Kidney (tissue), 22 donors: ENCODE measurements at places on chromosomes 7 and 10. TPM values are rescaled to one million over a fixed set of nuclear protein-coding genes. Genes with fewer than 3 reads are reported as not detected.

Gene PON3
- total RNA-seq = 1.6 TPM

Gene AKR1C8
- 0.66 TPM for total RNA-seq

Gene ARMC3
- 5.5 TPM for total RNA-seq

Gene SAMD9
- 11.0 TPM for total RNA-seq

Gene OR2A5
- not detected for total RNA-seq

Gene ACHE
- 3.6 TPM for total RNA-seq

DNA sequence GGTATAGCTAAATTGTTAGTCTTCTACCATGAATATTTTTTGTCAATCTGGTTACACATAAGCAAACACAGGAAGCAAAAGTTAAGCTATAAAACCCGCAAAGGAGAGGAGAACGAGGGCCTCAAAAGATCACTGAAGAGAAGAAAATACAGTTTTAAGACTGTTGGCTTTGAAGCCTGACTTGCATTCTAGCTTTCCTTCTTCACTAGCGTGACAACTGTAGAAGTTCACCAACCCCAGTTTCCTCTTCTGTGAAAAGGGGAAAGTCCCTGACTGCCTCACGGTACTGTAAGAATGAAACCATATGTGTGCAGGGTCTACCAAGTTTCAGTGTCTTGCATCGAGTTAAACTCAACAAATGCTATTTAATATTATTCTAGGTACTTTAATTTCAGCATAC, 7.5 kb upstream of the LRRN3 start:
- DNase-seq = no peak

GRCh38 chr7:13179775-13180523, 492.5 kb downstream of the ARL4A start:
- DNase-seq = no peak

DNA sequence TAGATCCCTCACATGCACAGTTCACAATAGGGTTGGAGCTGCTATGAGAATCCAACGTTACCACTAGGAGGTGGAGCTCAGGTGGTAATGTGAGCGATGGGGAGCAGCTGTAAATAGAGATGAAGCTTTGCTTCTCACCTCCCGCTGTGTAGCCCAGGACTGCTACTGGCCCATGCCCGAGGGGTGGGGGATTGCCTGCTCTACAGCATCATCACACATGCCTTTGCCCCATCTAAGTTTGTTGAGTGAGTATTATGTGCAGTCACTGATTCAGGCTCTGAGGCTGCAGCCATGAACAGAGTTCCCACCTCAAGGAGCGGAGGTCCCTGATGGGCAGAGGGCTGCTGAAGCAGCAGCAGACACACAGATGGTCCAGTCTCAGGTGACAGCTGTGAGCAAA, 94.1 kb downstream of the CHST15 start:
- DNase-seq = no peak

DNA sequence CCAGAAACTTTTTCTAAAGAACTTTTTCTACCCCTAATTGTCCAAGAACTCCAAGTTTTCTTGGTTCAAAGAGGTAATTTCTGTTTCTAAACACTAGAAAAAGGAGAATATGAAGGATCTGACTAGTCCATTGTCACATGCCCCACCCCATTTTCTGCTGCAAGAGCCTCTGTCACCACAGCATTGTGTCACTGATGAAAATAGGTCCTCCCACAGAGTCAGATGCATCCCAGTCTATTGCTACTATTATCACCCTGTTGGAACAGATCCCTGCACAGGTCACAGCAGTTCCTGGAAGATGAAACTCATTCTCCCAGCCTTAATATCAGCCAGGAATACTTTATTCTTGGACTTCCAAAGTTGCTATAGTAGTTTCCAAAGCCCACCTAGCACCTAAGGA, 7.5 kb upstream of the CFTR start:
- no peak for DNase-seq

DNA sequence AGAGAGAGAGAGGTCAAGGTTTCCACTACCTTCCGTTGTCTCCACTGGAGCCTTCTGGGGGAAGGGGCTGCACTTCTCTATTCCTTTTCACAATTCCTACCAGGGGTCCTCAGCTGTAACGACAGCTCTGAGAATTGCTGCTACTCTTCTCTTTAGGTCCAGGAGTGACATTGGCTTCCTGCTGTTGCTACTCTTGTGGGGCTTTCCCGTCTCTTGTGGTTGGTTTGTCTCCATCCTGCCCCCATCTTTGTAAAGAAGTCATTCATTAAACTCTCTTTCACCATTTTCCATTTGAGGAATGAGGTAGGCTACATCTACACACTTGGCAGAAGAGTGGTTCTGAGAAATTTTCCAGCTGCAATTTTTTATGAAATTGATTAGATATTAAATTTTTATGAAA, 238.8 kb upstream of the LYZL1 start:
- DNase-seq = no peak

DNA sequence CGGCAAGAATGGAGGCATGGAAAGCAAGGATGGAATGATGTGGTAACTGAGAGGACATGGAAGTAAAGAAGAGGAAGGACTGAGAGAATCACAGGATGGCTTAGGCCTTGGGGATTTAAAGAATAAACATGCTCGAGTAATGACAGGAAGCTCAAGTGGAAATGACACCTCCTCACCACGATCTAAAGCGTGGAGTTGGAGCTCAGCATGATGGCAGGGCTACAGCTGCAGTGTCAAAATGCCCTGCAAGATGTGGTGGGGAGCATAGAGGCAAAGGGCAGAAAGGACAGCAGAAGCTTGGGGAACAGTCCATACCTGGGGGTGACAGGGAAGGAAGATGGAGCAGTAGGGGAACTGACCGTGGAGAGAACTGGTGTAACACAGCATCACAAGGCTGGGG, 229.5 kb upstream of the PLXNA4 start:
- DNase-seq = no peak

DNA sequence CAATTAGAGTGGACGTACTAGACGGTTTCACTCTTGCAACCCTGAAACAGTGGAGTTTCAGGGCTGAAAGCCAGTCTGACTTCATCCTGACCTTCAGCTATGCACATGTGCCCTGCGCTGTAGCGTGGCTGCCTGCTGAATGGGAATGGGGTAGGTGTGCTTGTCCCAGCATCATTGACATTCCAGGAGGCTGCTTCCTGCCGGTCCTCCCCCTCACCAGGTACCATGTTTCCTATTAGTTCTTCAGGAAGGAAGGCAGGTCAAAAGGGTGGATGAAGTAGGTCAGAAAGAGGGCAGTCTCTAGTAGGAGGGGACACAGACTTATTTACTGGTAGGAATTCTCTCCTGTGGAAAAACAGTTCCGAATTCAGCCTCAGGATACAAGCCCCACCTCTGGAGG, 551.8 kb upstream of the GALNT17 start:
- no peak for DNase-seq

DNA sequence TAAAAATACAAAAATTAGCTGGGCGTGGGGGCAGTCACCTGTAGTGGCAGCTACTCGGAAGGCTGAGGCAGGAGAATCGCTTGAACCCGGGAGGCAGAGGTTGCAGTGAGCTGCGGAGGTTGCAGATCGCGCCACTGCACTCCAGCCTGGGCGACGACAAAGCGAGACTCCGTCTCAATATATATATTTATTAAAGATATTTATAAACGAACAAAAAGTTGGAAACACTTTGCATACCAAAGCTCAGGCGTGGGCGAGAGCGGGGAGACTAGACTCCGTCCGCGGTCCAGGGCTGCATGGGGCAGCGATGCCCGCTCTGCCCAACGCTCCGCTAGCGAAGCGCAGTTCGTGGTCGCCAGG, 7.9 kb upstream of the CRYGN start:
- no peak for DNase-seq

GRCh38 chr7:29262191-29262917, 67.8 kb downstream of the CHN2 start:
- DNase-seq = no peak

DNA sequence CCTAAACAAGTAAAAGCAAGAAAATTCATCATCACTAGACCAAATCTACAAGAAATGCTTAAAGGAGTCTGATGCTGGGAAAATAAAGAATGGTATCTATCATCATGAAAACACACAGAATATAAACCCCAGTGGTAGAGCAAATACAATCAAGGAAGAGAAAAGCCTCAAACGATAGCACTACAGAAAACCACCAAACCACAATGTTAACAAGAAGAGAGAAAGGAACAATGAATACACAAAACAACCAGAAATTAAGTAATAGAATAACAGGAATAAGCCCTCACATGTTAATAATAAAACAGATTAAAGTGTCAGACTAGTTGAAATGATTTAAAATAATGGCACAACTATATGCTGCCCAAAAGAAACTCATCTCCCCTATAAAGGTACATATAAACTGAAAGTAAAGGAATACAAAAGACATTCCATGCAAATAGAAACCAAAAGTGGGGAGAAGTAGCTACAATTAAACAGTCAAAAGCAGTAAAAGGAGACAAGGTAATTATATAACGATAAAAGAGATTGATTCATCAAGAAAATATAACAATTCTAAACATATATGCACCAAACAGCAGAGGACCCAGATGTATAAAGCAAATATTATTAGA, 77.3 kb downstream of the JMJD1C start:
- DNase-seq = no peak

DNA sequence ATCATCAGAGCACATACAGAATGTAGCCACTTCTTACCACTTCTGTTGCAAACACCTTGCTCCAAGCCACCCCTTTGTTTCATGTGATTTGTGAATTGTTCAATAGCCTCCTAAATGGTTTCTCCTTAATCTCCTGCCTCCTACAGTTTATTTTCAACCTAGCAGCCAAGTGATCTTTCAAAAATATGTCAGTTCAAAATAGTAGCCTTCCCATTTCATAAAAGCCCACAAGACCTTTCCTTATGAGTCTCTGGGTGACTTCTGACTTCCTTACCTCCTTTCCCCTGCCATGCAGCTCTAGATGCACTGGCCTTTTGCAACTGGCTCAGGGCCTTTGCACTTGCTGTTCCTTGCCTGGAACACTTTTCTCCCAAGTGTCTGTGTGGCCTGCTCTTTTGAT, 4.8 kb downstream of the MINDY4 start:
- DNase-seq = no peak

- DNase-seq = peak; percentile 52
Observed at GRCh38 chr7:102079140-102080018, 207.3 kb upstream of the SH2B2 start.

GRCh38 chr10:107502229-107502985, 337.9 kb upstream of the SORCS1 start:
- no peak for DNase-seq

DNA sequence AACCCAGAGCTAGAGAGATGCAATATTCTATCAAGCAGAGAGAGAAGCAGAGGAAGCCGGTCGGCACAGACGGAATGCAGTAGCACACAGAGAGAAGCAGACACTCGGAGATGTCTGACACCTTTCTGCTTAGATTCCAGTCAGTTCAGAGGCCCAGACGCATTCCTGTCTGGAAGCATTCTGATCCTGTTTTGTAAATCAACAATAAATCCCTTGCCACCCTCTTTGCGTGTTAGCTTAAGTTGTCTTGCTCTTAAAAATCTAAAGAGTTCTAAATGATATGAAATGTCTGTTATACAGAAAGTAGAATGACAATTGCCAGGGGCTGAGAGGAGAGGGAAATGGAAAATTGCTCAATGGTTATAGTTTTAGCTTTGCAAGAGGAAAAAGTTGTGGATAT, 27.4 kb upstream of the ATRNL1 start:
- DNase-seq = no peak

DNA sequence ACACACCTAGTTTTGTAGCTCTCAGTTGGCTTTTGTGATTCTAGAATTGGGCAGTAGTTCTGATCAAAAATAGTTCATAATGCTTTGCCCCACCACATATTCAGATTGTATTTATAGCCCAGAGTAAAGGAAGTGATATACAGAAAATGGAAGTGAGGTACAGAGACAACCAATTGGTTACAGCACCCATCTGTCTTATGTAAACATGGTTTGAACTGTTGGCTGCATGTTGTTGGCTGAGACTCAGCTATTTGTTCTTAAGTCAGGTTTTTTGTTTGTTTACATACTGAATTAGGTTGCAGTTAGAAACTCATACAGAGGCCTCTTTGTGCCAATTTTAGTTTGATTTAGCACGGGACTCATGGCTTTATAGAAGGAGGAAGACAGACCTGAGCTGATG, 158.9 kb upstream of the GPR26 start:
- DNase-seq = no peak

- DNase-seq = no peak
Observed at GRCh38 chr10:132590752-132591121, 53.1 kb downstream of the INPP5A start.

GRCh38 chr10:13068071-13068470, 31.9 kb upstream of the OPTN start:
- no peak for DNase-seq

GRCh38 chr7:31133497-31133896, 81.4 kb downstream of the ADCYAP1R1 start:
- DNase-seq = no peak

DNA sequence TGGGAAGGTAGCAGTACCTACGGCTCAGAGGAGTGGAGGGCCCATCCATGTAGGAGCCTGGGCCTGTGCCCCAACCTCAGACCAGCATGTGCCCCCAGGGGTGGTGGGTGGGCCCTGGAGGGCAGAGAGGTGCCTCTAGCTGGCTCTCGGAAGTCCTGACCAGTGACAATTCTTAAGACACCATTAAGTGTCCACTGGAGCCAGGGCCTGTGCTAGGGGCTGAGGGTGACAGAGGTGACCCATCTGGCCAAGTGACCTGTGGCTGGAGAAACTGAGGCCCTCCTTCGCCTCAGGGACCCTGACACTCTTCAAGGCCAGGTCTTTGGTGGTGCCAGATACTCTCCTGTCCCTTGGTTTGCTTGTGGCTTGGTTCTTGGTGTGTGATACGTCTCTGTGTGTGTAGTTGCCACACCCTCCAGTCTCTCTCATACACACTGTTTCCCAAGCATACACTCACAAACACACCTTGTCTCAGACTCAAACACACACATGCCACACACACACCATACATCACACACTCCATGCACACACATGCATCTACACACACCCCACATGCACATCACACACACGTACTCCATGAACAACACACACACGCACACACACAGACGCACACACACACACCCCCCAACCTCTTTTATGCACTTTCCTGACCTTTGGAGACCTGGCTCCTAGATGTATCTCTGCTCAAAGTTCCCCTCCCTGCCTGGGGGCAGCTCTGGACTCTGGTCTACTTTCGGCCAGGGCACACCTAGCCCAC, 897 bp upstream of the RAMP3 start:
- DNase-seq = no peak

DNA sequence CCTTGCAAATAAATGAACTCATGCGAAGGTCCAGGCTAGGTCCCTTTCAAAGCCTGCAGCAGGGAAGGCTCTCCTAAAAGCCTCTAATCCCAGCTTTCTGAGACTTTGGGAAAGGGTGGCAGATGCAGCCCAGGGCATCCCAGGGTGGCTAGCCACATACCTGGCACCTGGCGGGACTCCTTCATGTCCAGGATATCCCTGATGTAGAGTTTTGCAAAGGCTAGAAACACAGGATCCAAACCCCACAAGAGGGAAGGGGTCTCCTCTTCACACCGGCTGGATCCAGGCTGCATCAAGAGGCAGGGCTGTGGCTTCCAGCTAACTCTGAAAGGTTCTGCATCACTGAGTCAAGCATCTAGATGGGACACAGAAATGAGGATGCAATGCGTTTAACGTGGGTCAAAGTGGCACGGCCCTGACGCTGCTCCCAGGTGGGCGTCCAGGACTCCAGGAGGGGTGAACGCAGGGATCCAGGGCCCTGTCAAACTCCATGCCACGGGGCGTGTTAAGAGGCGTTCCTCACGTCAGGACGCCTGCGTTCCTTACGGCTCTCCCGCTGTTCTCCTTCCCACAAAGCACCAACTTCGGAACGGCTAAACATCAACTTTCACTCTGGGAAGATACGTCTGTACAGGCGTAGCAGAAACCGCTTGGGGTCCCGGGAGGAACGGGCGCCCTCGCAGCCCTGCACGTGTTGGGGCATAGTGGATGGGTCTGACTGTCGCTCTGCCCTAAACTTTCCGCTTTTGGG, 507 bp downstream of the STN1 start:
- peak; percentile 87 for DNase-seq

- DNase-seq = peak; percentile 39
Observed at GRCh38 chr10:124741922-124742412, 2.2 kb downstream of the FAM53B start.
